ENCODE measurements at places on chromosomes 6 and 20.

GRCh38 chr20:31676609-31676989 lies 38.9 kb downstream of the COX4I2 start:
- DNase-seq = no peak

GRCh38 chr20:48721324-48722001 lies 106.3 kb downstream of the PREX1 start:
- DNase-seq = no peak

DNA sequence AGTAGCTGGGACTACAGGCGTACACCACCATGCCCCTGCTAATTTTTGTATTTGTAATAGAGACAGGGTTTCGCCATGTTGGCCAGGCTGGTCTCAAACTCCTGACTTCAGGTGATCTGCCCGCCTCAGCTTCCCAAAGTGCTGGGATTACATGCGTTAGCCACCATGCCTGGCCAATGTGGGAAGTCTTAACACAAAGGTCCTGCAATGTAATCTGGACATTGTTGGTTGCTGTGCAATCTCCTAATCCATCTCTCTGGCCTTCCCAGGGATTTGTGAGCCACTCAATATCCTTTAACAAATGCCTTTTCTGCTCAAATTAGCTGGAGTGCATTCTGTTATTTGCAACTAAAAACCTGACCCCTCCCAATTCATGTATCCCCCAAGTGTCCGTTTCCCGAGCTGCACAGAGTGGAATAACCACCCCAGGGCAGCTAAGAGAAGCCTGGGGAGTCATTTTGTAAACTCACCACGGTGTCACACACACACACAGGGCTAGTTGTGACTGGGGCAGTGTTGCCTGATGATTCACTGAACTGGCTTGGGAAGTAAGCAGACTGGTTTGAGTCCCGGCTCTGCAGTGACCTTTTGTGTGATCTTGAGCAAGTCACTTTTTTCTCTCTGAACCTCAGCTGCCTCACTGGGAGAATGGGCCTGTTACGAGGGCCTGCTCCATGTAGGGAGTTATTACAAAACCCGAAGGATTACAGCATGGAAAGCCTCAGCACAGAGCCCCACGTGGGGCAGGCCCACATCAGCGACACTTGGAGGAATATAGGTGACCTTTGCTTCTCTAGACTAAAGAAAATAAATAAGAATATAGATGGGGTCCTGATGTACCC lies 152.3 kb downstream of the ZMYND8 start:
- no peak for DNase-seq

DNA sequence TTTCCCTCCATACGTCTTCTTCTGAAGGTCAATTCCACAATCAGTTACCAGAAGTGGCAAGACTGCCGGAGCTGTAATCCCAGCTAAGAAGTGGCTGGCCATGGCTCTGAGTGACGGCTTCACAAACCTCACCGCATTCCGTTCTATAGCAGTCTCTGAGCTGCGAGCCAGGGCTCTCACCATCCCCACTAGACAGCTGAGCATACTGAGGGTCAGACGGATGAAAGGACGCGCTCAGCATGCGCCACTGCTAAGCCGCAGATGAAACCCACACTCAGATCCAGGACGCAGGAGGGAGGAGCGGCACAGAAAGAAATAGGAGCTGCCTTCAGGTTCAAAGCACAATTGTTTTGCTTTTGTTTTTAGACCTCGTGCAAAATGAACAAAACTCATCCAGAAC lies 97.9 kb downstream of the ANKRD60 start:
- DNase-seq = no peak

DNA sequence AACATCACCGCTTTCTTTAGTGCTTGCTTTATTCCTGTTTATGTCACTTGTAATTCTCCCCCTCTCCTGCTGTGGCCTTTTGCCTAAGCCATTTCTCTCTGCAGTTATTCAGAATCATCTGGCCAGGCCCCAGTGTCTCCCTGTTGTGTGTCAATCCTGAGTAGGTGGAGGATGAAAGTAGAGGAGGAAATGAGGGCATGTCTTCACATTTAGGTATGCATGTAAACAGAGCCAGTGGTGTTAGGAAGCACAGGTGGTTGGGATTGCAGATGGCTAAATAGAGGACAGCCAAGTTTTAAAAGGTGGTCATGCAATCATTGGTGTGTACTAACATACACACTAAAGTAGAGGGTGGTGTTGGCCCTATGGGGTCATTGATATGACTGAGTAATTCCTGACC lies 5.2 kb downstream of the PRSS35 start:
- no peak for DNase-seq

DNA sequence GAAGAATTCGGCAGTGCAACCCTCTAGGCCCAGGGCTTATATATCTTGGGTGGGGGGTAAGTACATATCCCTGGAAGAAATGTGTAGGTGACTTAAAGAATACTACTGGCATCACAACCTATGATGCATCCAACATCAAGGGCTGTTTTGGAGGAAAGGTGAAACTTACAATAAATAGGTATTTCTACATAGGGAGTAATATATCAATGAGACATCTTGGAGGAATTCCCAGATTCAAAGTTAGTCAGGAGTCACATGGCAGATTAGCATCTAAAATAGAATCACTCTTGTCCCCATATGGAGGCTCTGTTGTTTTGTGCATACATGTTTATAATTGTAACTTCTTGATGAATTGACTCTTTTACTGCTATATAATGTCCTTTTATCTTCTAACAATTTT lies 375.5 kb downstream of the PAX1 start:
- DNase-seq = no peak

DNA sequence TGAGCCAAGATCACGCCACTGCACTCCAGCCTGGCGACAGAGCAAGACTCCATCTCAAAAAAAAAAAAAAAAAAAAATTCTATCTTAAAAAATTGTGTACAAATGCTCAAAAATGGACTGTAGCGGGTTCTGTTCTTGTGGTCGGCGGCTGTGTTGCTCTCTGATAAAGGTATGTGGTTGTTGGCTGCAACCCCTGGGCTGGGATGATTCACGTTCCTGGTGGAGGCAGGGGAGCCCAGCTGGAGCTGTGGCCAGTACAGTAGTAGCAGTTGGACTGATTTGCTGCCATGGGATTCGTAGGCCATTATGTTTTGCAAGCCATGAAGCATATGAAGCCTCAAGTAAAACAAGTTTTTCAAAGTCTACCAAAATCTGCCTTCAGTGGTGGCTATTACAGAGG lies 22.3 kb downstream of the MDN1 start:
- no peak for DNase-seq

DNA sequence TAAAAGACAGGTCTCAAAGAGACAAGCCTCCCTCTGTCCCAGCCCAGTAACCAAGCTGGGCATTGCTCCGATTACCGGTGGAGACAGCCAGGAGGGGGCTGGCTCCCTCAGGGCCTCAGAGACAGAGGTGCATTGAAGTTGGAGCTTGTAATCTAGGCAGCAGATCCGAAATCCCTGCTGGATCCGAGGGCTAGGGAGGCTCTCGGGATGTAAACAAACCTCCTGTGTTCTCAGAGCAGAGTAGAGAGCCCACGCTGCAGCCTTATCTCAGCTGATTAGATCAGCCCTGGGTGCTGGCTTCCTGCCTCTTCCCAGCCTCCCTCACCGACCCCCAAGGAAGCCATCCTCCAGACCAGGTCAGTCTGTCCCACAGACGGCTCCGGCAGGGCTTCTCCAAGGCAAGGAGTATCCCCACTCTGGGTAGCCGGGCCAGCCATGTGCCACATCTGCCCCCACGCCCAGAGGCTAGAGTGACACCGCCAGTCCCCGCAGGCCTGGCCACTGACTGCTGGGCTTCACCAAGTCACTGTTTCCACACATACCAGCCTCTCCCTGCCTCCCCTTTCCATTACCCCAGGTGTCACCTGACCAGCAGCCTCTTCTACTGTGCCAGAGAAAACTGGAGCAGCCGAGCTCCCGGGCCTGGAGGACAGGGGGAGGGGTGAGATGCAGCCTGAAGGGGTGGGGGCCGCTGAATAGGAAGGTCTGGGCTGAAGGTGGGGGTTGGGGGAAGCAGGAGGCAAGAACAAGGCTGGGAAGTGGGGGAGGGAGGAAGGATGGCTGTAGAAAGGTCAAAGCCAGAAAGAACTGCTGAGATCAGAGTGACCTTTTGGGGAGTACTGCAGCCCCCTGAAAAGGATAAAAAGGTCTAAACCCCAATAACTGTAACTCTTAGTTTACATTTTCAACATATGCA lies 6.0 kb downstream of the SDC4 start:
- no peak for DNase-seq

GRCh38 chr6:130697995-130698535 lies 129.1 kb upstream of the SMLR1 start:
- DNase-seq = peak; percentile 43

GRCh38 chr6:79385893-79386292 lies 151.3 kb downstream of the LCA5 start:
- no peak for DNase-seq

DNA sequence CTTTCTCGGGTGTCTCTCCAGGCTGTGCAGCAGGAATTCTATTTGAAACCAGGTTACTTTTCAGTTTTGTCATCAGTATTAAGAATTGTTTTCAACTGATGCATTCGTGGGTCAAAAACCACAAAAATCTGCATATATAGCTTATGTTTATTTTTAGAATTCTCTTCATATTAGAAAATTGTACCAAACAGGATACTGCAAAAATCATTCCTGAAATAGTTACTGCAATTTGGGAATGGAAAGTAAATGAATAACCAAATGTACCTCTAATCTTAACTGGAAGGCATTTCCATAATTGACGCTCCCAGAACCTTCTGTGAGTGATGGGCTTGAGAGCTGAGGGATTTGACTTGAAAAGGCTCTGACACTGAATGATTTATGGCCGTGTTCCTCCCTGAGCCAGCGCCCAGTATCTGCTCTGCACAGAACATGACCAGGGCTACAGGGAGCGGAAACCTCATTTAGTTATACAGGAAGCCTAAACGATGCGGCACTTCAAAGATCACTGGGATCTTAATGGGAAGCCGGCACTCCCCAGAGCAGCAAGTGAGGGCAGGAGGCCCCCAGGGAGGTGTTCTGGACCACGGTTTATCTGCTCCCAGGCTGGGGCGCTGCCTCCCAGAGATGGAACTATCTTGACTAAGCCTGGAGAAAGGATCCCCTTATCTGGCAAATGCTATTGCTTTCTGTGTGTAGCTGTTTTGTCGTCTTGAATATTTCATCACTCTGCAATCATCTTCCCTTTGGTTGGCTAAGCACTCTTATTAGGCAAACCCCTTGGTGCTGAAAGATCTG lies 446.0 kb downstream of the QKI start:
- DNase-seq = no peak

GRCh38 chr6:149060300-149060984 lies 257.1 kb upstream of the TAB2 start:
- no peak for DNase-seq

DNA sequence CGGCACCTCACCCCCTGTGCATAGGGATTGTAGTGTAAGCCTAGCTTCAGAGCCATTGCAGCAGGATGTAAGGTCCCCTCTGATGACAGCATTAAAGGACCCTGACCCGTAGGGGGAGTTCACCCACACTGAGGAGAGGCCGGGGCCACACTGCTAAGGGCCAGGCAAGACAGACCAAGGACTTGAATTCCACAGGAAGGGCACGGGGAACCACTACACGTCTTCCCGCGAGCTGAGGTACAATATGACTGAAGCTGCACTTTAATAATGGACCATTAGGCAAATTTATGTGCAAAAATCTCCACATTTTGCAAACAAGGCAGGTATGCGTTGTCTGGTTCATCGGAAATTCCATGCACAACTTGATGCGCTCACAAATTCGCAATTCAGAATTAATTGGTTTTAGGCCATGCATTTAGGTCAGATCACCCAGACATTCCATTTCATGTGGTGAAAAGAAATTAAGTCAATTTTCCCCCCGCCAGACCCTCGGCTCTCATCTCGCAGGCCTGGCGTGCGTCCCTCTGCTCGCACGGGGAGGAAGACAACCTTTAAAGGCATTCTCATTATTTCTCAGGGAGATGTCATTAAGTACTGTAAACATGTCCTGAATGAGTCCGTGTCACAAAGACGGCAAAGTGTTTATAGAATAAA lies 111.8 kb downstream of the FOXA2 start:
- no peak for DNase-seq

GRCh38 chr6:41705996-41706835 lies 29.2 kb downstream of the TFEB start:
- DNase-seq = peak; percentile 22

DNA sequence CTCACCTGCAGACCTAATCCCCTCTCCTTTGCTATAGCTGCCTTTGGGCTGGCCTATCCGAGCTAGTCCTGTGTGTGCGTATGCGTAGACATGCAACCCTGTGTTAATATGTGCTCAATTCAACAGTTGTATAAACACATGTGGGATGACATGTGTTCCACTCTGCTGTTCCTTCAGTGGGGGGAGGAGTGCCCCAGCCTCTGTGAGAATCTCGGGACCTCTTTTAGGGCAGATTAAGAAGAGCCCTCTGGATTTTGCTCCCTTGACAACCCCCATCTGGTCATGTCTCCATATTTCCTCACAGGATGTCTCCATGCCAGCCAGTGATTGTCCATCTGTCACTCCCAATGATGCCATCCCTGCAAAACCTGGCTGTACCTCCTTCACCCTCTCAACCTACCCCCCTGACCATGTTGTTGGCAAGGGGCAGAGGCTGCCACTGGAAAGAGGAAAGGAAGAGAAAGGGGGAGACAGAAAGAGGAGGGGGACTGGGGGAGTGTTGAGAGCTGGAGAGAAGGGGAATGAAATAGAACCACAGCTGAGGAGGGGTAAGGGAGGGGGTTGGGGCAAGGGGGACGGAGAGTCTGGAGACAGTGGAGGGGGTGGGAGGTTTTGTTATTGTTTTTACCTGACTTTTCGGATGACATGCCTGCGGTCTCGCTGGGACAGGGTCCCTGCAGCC lies 417 bp downstream of the PRRT1 start:
- no peak for DNase-seq

- no peak for DNase-seq
Observed at GRCh38 chr20:24686156-24686555, 216.7 kb downstream of the SYNDIG1 start.

- DNase-seq = peak; percentile 4
Observed at GRCh38 chr6:114430534-114431124, 87.8 kb upstream of the HS3ST5 start.

DNA sequence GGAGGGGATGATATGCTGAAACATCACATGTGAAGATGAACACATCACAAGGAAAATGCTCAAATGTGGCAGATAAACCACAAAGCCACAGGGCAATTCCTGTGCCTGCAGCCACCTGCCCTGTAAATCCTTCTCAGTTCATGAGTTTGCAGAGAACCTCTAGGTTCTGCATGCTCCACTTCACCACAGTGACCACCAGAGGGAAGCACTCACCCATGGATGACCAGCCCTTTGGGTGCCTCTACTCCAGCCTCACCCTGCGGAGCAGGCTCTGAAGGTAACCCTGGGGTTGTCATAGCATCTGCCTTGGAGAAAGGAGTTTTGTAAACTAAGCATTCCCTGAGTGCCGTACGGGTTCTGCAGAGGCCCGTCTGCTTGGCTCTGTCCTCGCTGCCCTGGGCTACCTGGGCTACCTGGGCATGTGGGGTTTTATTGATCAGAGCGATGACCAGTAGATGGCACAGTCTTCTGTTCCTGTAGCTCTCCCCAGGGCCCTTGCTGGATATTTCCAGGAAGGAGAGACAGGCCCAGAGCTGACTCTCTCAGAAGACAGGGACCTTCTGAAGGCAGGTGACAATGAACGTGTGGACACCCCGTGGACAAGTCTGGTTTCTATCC lies 31.7 kb upstream of the CST1 start:
- peak; percentile 9 for DNase-seq

GRCh38 chr6:85361643-85362014 lies 88.3 kb upstream of the NT5E start:
- no peak for DNase-seq

- DNase-seq = no peak
Observed at GRCh38 chr6:145155411-145155810, 579.9 kb downstream of the EPM2A start.

Data from neural crest cell (in vitro differentiated cells).